ENCODE measurements at places on chromosomes 3 and 15.

DNA sequence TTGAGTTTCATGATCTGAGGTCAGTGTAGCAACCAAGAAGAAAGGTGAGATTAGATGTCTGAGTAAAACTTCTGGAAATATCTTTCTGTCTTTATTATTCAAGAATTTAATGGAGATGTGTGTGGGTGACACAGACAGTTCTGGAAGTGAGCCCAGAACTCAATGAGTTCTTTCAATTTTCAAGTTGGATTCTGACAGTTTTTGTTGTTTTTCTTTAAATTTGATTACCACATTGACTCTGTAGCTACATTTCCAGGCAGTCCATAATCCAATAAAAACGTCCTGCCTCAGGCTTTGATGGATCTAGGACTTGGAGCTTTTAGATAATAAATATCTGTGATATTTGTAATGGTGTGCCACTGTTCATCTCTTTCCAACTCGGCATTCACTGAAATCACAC is 3.9 kb upstream of the PARP14 start:
- no peak for DNase-seq

GRCh38 chr15:81514725-81515124 is 140.7 kb upstream of the TMC3 start:
- no peak for DNase-seq

- no peak for DNase-seq
These were observed 965.3 kb upstream of the CFAP20DC start for GRCh38 chr3:60015032-60015705.

- DNase-seq: no peak
These were observed 89.2 kb downstream of the TAMM41 start for GRCh38 chr3:11757441-11757875.

DNA sequence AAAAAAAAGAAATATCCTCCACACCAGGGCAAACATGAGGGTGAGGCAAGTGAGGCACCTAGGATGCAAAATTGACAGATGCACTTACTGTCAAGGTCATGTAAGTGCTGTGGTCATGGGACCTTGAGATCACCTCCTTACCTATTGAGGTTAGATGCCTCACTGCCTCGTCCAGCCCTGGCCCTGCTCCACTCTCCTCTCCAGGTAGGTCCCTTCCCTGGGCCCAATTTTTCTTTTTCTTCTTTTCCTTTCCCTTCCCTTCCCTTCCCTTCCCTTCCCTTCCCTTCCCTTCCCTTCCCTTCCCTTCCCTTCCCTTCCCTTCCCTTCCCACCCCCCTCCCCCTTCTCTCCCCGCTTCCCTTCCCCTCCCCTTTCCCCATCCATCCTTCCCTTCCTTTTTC is 71.1 kb upstream of the DLG1 start:
- no peak for DNase-seq

DNA sequence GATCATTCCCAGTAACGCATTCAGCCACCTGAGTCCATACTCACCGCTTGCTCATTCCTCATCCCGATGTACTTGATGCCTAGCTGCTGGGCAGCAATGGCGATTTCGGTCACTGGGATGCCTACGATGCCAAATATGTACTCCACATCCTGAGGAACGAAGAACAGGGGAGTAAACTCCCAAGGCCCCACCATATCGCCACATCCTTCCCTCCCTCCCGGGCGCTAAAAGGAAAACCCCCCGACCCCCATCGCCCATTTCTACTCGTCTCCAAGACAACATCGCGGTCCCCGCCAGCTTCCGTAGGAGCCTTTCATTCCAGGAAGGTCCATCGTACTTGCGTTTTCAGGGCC is 347 bp downstream of the HACL1 start:
- DNase-seq: no peak

DNA sequence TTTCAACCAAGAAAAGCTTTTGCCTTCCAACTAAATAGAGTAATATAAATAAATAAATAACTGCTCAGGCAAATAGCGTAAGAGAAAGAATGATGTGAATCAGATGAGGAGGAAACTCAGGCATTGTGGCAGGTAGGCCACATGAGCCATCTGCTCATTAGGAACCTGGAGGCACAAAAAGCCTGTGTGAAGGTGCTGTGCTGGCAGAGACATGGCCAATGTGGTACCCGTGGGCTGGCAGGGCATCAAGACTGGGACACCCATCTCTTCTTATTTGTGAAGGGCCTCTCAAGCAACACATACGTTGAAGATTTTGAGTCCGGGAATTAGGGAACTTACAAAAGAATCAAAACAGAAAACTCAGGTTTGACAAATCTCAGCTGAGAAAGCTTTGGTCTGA is 9.5 kb downstream of the ANKRD34C start:
- DNase-seq: no peak

- DNase-seq: no peak
These were observed 5.8 kb downstream of the TRA2B start for GRCh38 chr3:185931777-185932612.

- no peak for DNase-seq
These were observed 15.2 kb downstream of the GK5 start for GRCh38 chr3:142210144-142210543.

DNA sequence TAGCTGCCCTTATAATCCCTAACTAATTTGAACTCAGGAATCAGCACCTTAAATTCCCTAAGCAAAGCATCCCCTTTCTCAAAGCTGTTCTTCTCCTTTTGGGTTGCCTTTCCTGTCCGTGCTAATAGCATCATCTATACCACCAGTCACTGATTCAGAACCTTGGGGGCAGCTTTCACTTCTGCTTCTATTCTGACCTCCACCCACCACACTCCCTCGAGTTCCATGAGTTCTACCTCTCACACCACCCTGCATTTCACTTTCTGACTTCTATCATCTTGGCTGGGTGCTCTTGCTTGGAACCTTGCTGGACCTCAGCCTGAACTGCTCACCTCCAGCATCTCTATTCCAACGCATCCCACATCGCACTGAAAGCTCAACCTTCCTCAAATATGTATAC is 55.4 kb upstream of the KCNMB2 start:
- no peak for DNase-seq

DNA sequence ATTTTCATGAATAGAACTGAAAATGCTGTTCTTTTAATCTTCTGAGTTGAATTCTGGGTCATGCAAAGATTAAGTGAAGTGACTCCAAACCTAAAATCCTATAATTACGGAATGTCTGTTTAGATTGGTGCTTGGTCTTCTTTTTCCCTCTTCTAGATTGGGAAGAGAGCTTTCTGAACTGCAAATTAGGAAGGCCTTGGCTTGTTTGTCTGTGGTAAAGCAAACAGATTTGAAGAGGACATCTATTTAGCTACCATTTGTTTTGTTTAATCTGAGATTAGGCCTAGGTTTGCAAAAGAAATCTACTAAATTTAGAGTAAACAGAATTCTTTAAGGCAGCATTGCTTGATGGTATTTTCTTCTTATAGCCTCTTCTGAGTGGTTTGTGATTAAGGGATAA is 23.5 kb downstream of the PAQR9 start:
- no peak for DNase-seq

DNA sequence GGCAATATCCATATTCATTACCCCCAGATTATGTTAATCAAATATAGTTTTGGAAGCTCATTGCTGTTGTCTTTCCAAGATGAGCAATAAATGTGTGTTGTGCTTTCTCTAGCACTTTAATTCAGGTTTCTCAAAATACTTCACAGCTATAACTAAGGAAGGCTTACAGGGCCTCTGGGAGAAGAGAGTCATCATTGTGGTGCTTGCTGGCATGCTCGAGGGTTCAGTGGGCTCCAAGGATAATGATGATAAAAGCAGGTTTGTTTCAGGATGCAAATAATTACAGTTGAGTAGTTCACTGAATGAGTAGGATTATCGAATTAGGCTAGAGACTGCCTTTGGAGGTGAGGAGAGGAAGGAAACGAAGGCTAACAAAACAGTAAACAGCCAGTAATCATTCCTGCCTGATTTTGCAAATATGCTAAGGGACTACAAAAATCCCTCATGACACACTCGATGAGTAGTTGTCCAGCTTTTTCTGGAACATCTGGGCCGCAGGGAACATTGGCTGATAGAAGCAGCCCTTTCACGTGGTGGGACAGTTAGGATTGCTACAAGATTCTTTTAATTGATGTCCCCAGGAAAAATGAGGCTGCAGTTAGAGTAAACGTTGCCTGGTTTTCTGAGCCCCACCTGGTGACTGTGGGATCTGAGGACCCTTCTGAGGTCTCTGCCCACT is 54.1 kb downstream of the SLC7A14 start:
- no peak for DNase-seq

GRCh38 chr15:57927091-57927631 is 138.3 kb downstream of the ALDH1A2 start:
- no peak for DNase-seq

GRCh38 chr3:45486136-45486535 is 97.8 kb downstream of the LARS2 start:
- DNase-seq: no peak

- no peak for DNase-seq
These were observed 168.0 kb upstream of the NDN start for GRCh38 chr15:23854912-23855659.

DNA sequence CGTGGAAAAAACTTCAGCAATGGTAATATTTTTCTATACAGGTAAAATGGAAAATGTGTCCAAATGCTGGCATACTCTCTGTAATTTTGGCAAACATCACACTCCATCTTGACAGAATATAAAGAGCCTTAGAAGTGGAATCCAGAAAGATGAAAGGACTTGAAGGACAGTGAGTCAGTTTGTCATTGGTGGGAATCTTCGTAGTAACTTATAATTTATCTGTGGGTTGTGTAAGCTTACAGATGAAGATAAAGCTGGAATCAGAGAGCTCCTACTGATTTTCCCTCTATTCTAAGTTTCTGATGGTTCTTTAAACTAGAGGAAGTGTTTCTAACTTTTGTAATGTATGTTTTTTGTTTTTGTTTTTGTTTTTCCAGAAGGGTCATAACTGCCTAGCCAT is 8.7 kb upstream of the PDZRN3 start:
- DNase-seq: no peak

- DNase-seq: no peak
These were observed 57.2 kb downstream of the USP13 start for GRCh38 chr3:179710079-179710478.

GRCh38 chr3:64271631-64272030 is 46.4 kb upstream of the PRICKLE2 start:
- no peak for DNase-seq

GRCh38 chr3:75136100-75136897 is 521.8 kb upstream of the CNTN3 start:
- DNase-seq: no peak

- DNase-seq: no peak
These were observed 41.7 kb downstream of the AQP9 start for GRCh38 chr15:58179741-58180381.

GRCh38 chr3:98968824-98969223 is 67.3 kb upstream of the DCBLD2 start:
- no peak for DNase-seq

GRCh38 chr3:149366941-149367840 is 10.3 kb downstream of the TM4SF1 start:
- no peak for DNase-seq

GRCh38 chr3:112811131-112811884 is 35.4 kb downstream of the CD200R1L start:
- DNase-seq: no peak

- no peak for DNase-seq
These were observed 32.2 kb downstream of the FILIP1L start for GRCh38 chr3:100081986-100082692.

DNA sequence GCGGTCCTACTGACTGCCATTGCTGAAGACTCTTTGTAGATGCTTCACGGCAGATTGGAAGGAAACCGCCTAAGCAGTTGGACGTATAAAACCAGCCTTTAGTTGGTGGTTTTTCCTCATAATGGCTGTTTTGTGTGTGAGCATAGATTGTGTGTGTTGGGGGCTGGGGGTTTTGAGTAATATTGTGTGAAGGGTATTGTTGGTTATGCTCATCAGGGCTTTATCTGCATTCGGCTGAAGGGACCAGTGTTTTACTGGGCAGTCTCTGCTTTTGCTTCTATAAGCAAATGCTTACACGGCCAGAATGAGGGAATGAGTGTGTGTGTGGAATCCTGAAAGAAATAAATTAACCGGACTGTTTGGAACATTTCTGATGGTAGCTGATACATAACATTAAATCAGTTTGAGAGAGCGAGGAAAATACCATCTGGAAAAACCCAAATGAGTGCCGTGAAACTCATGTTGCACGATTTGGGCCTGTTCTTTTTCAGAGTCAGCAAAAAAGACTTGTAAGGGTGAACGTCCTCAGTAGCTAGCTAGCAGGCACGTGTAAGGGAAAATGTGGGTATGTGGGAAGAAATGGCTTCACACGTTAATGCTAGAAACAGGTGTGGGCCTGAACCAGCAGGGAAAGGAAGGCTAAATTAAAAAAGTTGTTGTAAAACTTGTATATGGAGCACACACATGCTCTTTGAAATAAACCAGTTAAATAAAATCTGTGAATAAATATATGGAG is 1.9 kb downstream of the MITF start:
- DNase-seq: no peak

DNA sequence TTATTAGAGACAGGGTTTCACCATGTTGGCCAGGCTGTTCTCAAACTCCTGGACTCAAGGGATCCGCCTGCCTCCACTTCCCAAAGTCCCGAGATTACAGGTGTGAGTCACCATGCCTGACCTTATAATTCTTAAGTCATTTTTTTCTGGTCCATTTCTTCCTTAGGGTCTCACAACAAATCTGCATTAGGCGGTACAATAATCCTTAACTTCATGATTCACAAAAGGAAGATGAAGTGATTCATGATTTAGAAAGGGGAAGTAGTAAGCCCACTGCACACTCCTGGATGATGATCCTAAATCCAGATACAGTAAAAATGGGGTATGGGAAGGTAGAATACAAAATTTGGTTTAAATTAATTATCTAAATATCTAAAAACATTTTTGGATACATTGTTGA is 45.0 kb upstream of the TKT start:
- DNase-seq: no peak

GRCh38 chr3:3260870-3261269 is 81.4 kb upstream of the CRBN start:
- no peak for DNase-seq

All from CD8-positive, alpha-beta T cell (primary cell).